ENCODE measurements at places on chromosomes 11 and 22.

GRCh38 chr11:92855607-92856405 lies 113.6 kb upstream of the MTNR1B start:
- no peak for DNase-seq

DNA sequence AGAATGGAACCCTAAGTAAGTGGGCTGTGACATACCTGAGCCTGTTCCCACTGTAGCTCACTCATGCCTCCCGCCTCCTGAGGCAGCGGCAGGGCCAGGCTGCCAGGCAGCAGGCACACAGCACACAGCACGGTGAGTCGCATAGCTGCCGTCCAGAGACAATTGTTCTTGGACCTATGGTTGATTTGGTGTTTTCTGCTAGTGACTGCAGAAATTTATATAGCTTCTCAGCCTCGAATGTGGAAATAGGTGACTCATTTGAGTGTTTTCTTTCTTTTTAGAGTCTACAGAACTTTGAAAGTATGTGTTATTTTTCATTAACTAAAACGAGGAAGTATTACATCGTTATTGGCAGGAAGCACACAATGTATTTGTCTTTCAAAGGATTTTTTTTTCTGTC lies at the start of gene MMP7:
Gene MMP7 (minus strand): TSS at position 190 of the 400 bp plus-strand sequence. CDS start 47 bp downstream, at position 143.
- no peak for DNase-seq

DNA sequence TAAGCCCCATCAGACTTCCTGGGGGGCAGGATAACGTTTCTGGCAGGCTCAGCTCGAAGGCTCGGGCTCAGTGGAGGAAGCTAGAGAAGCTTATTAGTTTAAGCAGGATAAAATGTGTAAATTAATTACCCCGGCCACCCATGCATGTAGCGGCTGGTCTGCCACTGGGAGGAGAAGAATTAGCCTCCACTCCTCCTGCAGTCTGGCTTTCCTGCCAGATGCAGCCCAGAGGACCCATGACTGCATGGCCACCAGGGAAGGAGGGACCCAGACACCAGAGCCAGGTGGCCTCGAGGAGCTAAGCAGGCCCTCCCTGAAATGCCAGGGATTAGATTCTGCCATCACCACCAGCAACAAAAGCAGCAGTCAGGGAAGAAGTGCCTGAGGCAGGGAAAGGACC lies 32.3 kb downstream of the TRIM29 start:
- DNase-seq = no peak

GRCh38 chr11:77036398-77036797 lies 2.2 kb downstream of the B3GNT6 start:
- no peak for DNase-seq

GRCh38 chr11:94376841-94377240 lies 24.4 kb downstream of the GPR83 start:
- DNase-seq = no peak

- DNase-seq = no peak
Observed at GRCh38 chr22:44496844-44497217, 1.2 kb downstream of the RTL6 start.

GRCh38 chr11:124740277-124740882 lies 638 bp downstream of the NRGN start:
- DNase-seq = no peak

DNA sequence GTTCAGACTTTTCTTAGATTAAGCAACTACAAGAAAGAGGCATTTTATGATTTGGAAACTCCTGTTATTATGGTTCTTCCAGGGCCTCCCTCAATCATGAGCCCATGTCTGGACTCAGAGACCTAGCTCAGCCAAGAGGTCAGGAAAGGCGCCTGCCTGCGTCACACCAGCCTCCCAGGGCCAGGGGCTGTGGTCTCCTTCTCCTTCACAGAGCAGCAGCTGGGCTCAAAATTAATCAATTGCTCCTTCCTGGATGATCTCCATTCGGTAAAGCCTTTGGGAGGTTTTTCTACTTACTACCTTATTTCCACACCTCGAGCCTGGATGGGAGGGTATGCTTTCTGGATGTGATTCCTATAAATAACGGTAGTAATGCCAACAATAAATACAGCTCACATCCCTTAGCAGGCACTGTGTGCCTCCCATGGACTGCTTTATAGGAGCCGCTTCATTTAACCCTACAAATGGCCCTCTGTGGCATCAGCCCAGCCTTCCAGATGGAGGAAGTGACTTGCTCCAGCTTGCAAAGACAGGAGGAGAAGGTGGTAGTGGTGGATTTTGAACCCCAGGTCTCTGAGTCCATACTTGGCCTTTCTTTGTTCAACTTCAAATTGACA lies 1445.6 kb downstream of the TBC1D22A start:
- no peak for DNase-seq

- no peak for DNase-seq
Observed at GRCh38 chr22:19714312-19715187, at the start of gene SEPTIN5. Gene SEPTIN5 (plus strand): TSS chr22:19714503. CDS start chr22:19714589, 86 bp downstream.

DNA sequence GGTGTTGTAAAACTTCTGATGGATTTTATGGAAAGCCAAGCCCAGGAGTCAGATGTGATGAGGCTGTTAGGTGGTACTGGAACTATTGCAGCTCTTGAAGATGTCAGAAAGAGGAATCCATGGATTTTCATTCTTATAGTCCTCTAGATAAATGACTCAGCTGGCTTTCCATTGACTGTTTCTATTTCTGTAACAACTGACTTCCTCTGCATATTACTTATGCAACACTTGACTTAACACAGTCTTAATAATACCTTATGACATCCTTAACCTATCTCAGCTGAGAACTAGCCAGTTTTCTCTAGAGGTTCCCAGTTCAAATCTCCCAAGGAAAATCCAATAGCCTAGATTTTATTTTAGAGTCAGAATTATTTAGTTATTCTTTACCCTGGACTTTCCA lies 263.8 kb downstream of the LUZP2 start:
- DNase-seq = no peak

DNA sequence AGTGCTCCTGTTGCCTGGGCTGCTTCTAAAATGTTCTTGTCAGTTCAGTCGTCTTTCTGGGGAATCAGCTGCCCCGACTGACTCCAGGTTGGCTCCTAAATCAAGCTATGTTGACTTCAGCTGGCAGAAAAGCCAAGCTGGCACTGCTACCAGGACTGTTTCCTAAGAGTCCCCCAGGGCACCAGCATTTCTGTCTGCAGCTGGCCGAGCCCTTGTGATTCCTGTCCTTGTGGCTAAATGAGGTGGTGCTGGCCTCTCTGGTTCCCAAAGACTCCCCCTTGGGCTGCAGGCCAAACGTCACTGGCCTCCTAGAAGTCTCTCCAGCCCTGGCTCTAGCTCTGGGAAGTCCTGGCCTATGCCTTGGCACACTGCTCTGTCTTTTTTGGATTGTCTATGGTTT lies 31.1 kb downstream of the GRAMD1B start:
- DNase-seq = no peak

DNA sequence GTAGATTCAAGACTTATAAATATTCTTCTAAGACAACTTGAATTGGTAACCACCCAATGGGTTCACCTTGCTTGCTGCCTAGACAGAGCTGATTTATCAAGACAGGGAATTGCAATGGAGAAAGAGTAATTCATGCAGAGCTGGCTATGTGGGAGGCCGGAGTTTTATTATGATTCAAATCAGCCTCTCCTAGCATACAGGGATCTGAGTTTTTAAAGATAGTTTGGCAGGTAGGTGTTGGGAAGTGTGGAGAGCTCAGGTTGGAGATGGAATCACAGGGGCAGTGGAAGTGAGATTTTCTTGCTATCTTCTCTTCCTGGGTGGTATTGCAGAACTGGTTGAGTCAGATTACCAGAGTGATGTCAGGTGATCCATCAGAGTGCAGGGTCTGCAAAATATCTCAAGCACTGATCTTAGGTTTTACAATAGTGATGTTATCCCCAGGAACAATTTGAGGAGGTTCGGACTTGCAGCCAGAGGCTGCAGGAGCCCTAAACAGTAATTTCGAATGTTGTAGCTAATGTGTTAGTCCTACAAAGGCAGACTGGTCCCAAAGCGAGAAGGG lies 1448.6 kb upstream of the RAG2 start:
- DNase-seq = no peak

DNA sequence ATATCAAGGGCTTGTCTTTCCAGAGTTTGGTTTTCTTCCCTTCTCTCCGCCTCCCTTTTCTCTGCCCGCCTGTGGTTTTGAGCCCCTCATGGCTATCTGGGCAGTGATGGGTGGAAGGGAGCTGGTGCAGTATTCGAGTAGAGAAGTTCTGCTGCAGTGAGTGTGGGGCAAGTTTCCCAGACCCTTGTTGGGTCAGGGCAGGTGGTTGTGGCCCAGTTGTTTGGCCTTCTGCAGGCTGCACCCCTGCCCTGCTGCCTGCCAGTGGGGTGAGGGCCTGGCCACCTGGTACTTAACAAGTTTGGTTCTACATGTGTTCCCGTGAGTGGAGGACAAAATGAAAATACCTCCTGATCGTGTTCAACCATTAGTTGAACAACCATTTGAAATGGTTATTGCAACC lies 65.2 kb downstream of the PTPRJ start:
- DNase-seq = peak; percentile 51

DNA sequence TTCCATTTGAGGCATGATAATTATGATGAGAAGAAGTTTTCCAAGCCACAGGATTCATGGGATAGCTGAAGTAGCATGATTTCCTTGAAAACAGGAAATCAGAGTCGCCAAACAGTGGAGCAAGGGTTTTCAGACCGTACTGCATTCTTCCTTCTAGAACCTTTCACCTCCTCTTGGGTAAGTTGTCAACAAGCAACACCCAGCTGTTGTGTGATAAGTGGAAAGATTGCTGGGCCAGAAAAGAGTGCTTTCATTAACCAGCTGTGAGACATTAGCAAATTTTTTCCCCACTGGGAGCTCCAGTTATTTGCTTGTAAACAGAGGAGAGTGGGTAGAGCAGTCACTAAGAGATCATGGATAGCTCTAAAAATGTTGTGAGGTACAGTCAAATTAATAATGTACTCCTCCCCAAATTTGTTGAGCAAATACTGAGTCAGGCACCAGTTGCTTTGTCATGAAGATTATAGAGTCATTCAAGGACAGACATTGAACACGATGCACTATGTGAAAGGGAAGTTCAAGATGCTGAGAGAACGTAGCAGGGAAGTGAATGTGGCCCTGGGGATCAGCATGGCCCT lies 11.7 kb upstream of the MPEG1 start:
- DNase-seq = no peak

GRCh38 chr11:106969644-106970355 lies 48.5 kb downstream of the GUCY1A2 start:
- no peak for DNase-seq

GRCh38 chr22:46612904-46613605 lies 7.1 kb upstream of the GRAMD4 start:
- DNase-seq = no peak

GRCh38 chr11:134098566-134099184 lies 29.8 kb downstream of the JAM3 start:
- no peak for DNase-seq

DNA sequence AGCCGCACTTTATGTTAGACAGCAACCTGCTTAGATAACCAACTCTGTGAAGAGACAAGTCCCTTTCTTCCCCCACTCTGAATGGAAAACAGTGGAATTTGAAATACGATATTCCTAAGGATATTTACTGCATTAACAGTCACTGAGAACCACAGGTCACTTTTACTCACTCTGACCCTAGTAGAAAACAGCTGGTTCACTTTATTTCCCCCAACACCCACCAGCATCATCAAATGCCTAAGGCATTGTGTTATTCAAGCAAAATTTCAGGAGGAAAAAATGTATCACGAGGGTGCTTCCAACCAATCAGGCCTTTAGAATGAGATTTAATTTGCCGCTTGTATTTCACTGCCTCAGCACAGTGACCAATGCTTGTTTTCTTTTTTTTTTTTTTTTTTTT lies 1134.1 kb upstream of the CCDC90B start:
- DNase-seq = no peak

GRCh38 chr11:15625691-15626090 lies 511.0 kb downstream of the INSC start:
- DNase-seq = no peak

DNA sequence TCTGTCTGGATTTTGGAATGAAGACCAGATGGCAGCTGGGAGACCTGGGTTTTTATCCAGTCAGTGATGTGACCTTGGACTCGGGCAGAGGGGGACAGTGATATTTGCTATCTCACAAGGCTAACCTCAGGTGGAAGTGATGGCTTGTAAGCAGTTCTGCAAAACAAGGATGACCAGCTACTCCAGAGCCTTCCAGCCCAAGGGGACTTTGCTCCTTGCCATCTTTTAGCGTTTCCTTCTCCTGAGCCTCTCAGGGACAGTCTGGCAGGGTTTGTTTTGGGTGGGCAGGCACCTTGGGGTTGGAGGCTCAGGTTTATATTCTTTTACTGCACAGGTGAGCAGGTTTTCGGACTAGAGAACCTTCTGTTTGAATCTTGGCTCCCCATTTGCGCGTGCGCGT lies 9.5 kb upstream of the OSBP2 start:
- DNase-seq = peak; percentile 26

DNA sequence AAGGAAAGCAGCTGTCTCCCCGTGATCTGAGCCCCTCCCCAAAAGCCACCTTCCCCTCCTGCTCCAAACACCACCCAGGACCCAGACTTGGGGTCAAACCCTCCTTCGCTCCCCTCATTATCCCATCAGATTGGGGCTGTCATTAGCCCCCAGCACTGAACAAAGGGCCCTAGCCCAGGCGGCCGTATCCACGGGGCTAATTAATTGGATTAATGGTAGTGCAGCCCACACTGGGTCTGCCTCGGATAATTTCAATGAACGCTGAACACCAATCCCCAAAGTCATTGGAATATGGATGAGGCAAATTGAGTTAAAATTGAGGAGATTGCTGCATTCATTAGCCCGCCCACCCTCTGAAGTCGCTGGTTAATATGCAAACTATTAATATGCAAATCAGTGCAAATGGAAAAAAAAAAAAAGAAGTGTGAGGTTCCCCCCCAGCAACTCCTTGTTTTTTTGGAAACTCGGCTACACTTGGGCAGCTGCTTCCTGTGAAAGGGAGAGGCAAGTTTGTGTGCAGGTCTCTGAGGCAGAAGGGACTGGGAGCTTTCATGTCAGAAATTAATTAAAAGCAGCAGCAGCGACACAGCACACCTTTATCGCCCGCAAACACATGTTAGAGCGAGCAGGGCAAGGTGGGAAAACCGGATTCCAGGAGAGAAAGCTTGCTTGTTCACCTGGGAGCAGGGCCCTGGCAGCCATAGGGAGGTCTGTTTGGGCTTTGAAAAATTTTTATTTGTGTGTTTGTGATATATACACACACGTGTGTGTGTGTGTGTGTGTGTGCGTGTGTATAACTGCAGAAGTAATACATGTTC lies 517.8 kb downstream of the MIAT start:
- no peak for DNase-seq

- DNase-seq = no peak
Observed at GRCh38 chr22:37419969-37420685, 7.2 kb downstream of the ELFN2 start.

- DNase-seq = no peak
Observed at GRCh38 chr22:29206372-29207242, 911 bp downstream of the EMID1 start.

DNA sequence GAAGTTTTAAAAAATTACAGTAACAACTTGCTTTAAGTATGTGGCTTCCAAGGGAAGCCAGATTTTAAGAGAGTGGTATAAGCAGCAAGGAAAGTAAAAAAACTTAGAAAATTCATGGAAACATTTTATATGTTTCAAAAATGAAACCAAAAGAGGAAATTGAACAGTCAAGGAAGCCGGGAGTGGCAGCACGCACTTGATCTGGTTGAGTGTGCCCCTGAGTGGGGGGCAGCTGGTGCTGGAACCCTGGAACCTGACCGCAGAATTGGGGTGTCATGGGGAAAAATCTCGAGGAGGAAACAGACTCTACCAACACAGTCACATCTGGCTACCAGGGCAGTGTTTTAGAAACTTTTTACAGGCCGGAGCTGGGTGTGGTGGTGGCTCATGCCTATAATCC lies 14.0 kb downstream of the MICALL1 start:
- no peak for DNase-seq

All from posterior vena cava (tissue), 2 donors.